ENCODE measurements at places on chromosomes 2 and 18.

GRCh38 chr18:28995319-28995718 is 818.4 kb upstream of the CDH2 start:
- no peak for DNase-seq

DNA sequence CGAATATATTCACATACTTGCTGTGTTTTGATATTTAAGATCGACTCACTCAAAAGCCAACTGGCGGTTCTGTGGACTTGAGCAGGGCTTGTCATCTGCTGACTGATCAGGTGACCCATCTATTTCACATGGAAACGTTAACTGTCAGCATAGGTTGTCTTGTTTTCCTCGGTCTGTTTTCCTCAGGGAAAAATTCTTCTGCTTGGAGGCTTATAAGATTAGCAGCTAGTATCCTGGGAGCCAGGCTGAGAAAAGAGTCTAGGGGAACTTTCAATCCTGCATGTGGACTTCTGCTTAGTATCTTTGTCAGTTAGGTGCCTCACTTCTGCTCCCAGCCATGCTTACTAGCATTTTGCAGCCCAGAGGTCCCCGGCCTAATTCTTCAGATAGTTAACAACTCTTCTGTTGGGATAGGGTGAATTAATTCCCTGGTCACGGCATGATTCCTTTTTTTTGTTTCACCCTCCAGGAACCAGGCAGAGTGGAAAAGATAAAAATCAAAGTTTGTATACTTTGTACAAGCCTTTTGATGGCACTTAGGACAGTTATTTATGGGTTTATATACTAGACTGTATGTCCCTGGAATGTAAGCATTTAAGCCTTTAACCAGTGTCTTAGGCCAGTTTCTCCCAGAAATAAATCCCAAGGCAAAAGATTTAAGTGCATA is 226.0 kb downstream of the GULP1 start:
- no peak for DNase-seq

DNA sequence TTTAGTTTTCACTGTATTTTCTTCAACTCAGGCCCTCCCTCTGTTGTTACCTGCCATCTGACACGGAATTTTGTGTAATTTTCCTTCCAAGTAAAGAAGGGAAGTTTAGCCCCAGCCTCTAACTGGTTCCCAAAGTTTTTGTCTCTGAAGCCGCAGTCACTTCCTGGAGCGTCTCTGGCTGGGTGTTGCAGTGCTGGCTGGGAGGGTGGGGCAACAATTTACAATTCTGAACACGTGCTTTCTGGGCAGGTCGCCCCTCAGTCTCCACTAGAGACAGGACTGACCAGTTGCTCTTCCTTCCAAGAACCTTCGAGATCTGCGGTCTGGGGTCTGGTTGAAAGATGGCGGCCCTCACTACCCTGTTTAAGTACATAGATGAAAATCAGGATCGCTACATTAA is 3.5 kb downstream of the CNDP2 start:
- DNase-seq, result peak; percentile 79

DNA sequence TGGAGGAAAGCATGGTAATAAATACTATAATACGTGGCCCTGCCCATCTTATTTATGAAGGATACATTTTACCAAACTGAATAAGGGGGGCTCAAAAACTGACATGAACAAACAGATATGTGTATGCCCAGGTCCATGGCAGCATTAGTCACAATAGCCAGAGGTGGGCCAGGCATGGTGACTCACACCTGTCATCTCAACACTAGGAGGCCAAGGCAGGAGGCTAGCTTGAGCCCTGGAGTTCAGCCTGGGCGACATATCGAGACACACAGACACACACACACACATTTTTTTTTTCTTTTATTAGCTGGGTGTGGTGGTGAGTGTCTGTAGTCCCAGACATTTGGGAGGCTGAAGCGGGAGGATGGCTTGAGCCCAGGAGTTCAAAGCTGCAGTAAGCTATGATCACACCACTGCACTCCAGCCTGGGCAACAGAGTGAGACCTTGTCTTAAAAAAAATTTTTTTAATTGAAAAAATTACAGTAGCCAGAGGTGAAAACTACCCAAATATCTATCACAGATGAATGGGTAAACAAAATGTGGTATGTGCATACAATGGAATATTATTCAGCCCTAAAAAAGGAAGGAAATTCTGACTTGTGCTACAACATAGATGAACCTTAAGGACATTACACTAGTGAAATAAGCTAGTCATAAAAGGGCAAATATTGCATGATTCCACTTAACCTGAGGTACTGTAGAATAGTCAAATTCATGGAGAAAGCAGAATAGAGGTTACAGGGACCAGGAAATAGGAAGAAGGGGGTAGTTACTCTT is 8.0 kb downstream of the ATP8B1 start:
- DNase-seq, result no peak
